ENCODE measurements at places on chromosomes 3 and 15.

- no peak for DNase-seq
These were observed 198.1 kb downstream of the MBNL1 start for GRCh38 chr3:152466784-152467183.

DNA sequence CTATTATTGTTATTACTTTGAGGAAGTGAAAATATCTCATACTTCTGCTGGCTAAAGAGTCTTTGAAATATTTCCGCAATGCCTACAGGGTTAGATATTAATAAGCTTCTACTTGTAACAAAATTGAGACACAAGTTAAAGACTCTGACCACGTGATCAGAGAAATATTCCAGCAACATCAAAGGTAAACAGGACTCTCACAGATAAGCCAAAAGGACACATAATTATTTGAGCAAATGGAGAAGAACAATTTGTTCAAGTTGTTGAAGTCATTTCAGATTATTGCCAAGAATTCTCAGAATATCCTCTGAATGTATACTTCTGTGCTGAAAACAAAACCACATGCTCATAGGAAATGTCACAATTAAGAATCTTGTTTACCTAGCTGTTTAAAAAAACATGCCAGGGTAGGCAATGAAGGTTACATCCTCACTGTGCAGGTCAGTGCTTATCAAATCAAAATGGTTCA, 225.8 kb upstream of the ALCAM start:
- no peak for DNase-seq

GRCh38 chr3:141000027-141000663, 51.0 kb upstream of the SPSB4 start:
- no peak for DNase-seq

DNA sequence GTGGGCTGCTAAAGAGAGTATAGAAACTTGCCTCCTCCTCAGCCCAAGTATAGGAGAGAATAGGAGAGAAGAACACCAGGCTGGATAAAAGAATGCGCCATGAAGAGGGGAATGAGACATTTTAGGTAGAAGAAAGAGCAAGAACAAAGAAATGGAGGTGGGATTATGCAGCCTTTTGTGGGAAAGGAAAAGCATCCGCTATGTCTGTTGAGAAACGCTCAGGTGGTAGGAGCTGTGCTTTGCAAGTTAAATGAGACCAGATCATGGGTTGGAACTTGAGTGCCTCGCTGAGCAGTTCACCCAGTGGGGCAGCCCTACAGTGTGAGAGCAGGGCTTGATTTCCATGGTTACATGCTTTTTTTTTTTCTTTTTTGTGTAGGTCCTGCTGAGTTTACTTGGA, 11.5 kb upstream of the RTP1 start:
- DNase-seq: no peak

- no peak for DNase-seq
These were observed 36.9 kb upstream of the CTSH start for GRCh38 chr15:78981532-78982313.

GRCh38 chr3:101072300-101072699, 79.1 kb upstream of the ABI3BP start:
- no peak for DNase-seq

- DNase-seq: no peak
These were observed 20.1 kb upstream of the DMXL2 start for GRCh38 chr15:51642696-51643095.

DNA sequence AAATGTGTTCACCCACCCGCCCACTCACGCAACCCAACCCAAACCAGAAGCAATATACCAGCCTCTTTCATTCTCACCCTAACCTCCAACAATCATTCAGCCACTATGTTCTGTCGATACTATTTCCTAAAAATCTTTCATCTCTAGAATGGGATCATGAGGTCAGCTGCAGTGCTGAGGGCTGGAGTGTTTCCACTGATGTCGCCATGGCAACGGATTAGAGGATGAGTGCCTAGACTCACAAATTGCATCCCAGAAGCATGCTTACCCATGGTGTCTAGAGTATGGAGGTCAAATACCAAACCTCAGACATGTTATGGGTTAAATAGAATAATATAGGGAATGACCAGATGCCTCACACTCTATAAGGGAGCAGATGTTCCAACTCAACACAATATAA, 138.5 kb downstream of the GABRB3 start:
- DNase-seq: no peak

- no peak for DNase-seq
These were observed 9.5 kb downstream of the CMTM7 start for GRCh38 chr3:32401126-32401525.

DNA sequence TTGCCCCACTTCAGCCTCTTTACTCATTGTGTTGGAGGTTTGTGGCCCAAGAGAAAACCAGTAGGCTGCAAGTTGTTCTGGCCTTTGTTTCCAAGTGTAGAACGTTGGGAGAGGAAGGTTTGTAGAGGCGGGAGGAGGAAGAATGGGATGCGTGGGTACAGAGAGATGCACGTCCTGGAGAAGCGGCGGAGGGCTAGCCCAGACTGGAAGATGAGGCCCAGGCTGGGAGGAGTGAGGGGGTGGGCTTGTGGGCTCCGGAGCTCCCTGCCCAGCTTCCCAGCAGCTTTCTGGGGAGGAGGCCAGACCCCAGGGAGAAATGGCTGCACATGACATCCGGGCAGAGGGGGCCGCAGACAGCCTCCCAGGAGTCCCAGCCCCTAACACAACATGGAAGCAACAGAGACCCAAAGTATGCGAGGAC, 5.3 kb downstream of the PLA2G4F start:
- DNase-seq: no peak

DNA sequence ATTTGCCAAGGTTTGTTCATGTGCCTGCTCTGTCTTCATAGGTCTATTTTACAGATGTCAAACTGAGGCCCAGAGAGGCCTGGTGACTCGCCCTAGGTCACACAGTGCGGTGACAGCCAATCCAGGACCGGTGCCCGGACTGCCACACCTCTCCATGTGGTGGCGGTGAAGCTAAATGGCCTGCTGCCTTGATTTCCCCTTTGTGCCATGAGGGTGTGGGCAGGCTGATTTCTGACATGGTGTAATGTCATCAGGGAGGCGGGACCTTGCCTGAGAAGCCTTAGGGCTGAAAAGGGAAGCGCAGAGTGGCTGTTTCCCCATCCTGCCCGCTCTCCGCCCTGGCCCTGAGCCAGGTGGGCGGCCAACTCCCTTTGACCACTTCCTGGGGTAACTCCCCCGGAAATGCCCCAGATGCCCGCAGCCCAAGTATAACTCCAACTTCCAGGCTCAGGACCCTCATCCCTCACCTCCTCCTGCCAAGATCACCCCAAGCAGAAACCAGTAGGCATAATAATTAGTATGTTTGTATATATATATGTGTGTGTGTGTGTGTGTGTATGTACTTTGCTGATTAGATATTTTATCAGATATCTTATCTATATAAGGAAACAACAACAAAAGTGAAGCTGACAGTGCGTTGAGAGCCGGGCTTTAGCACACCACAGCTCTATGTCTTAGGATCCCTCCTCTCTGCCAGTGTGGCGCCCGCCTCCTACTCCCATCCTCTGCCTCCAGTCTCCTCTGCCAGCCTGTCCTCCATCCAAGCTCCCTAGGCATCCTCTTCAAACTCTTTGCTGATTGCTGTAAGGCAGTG, 63.9 kb downstream of the IQSEC1 start:
- DNase-seq: no peak

DNA sequence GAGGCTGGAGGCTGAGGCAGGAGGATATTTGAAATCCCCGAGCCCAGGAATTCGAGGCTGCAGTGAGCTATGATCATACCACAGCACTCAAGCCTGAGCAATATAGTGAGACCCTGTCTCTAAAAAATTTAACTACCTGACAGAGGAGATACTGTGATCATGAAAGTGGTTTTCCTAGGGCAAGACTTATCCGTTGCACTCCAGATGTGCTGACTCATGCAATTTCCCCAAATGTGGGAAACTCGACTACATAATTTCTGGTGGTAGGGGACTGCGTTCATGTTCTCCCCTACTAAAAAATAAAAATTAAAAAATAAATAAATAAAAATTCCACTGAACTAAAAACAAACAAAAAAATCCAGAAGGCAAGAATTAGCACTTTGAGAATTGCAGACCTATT, 271.7 kb downstream of the SHQ1 start:
- DNase-seq: no peak

- no peak for DNase-seq
These were observed 42.7 kb downstream of the TRIM71 start for GRCh38 chr3:32860499-32860898.
